Right hindlimb (tissue), 1 donor: ENCODE measurements at places on chromosomes 11 and 22.

DNA sequence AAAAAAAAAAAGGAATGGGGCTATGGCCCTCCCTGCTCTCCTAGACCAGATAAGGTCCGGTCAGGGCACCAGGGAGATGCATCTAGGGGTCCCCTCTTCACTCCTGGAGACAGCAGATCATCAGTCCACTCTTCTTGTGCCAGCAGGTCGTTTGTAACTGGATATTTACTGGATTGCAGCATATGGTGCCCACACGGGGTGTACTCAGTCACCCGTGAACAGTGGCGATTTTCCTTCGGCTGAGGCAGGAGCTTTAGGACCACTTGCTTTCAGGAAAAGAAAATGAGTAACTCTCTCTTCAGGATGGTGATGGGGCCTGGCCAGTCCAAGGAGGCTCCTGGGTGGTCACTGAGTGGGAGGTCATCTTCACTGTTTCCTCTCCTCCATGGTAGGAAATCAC, 38.3 kb upstream of the RAB1B start:
- DNase-seq: no peak

DNA sequence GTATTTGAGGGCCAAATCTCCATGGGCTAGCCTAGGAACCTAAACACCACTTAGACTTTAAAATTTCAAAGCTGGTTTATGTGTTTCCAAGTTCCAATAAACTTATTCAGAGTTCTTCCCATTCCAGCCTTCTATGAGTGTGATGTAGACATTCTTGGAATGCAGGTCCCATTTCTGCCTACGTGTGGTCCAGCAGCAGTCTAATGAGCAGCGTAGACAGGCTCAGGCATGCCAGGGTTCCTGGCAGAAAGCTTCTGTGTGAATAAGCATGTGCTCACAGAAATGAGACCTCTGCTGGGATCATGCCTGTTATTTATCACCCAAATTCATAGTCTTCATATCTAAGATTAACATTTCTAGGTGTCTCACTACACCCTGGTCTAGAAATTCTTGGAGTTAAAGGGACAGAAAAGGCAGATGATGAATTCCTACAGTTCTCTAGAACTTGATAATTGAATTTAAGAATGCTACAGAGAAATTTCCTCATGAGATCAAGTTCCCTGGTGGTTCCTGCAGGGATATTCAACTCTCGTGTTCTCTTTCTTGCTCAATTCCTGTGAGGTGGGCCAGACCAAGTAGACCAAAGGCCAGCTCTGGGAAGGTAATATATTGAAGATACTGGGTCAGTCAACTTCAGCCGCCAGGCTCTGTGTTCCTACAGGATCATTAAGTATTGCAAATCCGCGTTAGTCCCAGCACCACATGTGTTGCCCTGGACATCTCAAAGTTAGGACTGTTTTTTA, 17.6 kb downstream of the RNF185 start:
- DNase-seq: no peak

DNA sequence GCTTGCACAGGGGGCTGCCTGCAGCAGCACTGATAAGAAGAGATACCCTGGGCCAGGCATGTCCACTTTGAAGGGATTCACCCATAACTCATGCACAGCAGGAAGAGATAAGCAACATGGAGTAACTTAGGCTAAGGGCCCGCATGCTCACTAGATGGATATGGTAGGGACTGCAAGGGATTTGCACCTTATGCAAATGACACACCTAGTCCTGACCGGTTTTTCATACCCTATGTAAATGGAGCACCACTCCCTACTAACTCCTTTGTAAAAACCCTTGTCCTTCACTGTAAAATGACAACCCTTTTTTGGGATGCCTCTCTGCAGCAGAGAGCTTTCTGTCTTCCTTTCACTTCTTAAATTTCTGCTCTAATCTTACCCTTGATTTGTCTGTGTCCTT, 658.9 kb upstream of the CCDC179 start:
- DNase-seq: no peak

- DNase-seq: no peak
These were observed 36.1 kb downstream of the TTC12 start for GRCh38 chr11:113350336-113351067.

- peak; percentile 24 for DNase-seq
These were observed 201.9 kb upstream of the UBASH3B start for GRCh38 chr11:122453586-122453985.

DNA sequence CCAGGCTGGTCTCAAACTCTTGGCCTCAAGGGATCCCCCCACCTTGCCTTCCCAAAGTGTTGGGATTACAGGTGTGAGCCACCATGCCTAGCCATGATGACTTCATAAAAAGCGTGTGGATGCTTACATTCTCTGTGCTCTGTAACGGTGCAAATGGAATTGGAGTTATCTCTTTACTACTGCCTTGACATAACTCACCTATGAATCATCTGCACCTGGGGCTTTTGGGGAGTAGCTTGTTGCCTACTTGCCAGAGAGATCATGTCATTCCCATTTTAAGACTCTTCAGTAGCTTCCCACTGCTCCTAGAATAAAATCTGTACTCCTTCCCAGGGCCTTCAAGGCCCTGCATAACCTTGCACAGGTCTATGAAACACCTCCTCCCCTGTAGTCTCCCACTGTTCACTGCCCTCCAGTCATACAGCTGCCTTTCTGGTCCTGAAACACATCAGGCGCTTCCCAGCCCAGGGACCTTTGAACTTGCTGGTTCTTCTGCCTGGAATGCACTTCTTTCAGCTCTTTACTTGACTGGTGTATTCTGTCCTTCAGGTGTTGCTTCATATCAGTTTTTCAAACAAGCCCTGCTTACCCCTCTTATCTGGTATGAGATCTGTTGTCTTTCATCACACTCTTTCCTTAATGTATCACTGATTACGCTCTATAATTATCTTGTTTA, 19.6 kb upstream of the MOGAT2 start:
- DNase-seq: no peak

GRCh38 chr22:43206509-43207161, 19.7 kb upstream of the TTLL12 start:
- no peak for DNase-seq

DNA sequence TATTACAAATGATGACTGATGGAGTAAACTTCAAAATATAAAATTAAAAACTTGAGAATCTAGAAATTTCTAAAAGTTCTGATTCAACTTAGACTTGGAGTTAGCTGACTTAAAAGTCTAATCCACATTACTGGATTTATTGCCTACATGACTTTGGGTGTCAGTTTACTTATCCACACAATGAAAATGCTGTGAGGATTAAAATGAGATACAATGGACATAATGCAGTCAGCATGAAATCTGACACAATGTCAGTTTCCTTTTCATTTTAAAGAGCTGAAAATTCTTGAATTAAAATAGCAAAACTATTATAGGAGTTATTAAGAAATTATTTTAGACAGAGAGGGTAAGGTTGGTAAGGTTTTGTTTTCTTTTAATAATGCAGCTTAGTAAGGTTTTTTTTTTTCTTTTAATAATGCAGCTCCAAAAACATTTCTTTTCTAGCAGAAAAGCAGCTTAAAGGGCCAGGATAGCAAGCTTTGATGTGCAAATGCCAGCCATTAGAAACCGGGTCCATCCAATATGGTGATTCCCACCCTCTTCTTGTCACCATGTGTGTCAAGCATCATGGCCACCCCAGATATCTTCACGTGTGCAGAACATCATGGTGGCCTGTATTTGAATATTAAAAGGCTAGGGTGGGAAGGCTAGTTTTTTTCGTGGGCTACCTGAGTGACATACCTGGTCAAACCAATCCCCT, 18.9 kb downstream of the APIP start:
- no peak for DNase-seq

DNA sequence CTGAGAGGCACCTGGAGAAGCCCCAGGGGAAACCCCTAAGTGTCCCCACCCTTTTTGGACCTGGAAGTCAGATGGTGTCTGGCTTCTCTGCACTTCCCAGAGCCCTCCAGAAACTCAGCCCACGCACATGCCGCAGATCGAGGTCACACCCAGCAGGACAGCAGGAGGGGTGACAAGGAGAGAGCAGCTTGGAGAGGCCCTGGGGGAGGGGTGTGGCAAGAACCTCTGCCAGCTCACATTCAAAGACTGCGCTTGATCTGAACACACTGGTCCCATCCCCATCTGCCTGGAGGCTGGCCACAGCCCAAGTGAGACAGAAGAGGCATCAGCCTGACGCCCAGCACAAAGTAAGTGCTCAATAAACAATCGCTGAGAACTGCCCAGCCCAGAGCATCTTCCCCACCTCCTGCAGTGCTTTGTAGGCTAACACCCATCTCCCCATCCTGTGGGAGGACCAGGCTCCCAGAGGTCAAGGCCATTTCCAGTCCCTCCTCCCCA, 21.4 kb downstream of the TMPRSS6 start:
- DNase-seq: no peak

GRCh38 chr22:23289851-23290724, 109.8 kb downstream of the BCR start:
- DNase-seq: peak; percentile 58

- peak; percentile 85 for DNase-seq
These were observed 54.4 kb downstream of the TRAF6 start for GRCh38 chr11:36455658-36456111.

DNA sequence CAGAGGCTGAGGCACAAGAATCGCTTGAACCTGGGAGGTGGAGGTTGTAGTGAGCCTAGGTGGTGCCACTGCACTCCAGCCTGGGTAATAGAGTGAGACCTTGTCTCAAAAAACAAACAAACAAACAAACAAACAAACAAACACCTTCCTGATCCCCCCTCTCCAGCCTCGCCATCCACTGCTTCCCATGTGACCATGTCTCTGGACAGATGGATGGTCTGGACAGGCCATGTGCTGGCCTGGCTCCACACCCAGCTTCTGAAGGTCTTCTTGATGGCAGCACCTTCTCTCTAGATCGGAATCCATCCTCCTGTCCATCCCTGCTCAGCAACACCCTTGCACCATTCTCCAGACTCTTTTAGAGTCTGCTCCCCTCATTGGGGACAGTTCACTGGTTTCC, 10.7 kb upstream of the PEX26 start:
- DNase-seq: no peak

DNA sequence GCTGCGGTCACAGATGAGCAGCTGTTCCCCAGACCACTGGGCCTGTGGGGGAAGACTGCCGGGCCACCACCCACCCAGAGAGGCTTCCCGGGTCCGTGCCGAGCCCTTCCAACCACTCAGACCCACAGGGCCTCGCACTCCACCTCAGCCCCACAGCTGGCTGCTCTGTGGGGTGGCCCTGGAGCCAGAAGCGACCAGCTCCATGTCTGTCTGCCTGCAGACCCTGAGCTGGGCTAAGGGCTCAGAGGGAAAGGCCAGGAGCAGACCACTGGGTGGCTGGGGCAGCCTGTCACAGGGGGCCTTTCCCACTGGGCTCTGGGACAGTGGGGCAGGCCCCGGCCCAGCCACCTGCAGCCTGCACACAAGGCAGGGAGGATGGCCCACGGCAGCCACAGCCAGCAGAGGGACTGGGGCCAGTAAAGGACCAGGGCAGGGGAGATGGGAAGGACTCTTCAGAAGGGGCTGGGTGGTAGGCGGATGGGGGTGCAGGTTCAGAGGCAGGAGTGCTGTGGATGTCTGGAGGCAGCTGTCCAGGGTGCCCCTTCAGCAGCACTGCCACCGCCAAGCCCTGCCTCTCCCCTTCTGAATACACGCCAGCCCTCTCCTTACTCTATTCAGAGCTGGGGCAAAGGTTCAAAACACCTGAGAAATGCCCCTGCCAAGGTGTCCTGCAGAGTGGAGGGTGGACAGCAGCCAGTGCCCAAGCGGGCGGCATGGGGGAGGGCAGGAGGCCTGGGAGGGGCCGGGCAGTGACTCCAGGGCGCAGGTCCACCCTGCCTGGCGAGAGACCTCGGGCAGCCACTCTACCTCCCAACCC, 32.2 kb downstream of the GNB1L start:
- DNase-seq: peak; percentile 16

DNA sequence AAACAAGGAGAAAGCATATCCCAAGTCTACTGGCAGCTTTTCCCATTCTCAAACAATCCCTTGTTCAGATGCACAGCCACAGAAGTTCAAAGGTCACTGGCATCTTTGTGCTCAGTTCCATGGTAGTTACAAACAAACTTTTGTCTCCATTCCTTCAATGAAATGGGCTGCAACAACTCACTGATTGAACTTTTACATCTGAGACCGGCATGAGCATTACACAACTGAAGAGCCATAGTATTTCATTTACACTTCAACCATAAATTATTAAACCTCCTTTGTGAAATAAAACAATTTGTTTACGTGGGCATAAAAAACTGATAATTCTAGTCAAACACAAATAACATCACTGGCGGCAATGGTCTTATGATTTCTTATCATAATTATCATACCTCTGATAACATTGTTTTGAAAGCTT, 67.8 kb upstream of the ARHGAP32 start:
- no peak for DNase-seq

- DNase-seq: no peak
These were observed 61.4 kb upstream of the MTMR2 start for GRCh38 chr11:95985174-95985808.

DNA sequence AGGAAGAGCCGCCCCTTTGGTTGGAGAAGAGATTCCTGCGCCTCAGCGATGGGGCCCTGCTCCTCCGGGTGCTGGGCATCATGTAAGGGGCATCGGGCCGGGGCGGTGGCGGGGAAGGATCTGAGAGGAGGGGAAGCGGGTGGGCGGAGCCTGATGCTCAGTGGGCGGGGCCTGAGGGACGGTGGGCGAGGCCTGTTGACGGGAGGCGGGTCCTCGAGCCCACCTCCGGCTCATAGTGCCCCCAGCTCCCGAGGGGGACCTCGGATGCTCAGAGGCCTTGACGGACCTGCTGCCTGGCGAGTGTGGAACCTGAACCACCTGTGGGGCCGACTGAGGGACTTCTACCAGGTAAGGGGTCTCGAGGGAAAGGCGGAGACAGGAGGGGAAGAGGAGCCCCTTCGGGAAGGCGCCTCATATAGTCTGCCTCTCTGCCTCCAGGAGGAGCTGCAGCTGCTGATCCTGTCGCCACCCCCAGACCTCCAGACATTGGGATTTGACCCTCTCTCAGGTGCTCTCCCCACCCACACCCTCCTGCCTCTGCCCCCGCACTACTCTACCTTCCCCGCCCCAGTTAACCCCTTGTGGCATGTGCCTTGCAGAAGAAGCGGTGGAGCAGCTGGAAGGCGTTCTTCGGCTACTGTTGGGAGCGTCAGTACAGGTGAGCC, 799 bp downstream of the CCDC88B start:
- peak; percentile 44 for DNase-seq

DNA sequence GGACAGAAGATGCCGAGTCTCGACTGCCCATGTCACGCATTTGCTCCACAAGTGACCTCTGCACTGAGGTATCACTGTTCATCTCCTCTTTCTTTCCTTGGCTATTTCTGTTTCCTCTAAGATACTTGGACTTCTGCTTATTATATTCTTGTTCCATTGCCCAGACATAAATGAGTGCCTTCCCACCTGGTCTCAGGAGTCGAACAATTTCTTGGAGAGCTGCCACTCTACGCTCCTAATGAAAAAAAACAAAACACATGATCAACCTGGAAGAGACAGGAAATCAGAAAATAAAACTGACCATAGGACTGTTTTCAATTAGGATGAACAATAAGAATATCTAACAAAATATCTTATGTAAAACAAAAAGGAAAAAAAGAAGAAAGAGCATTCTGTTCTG, 47.4 kb upstream of the CWF19L2 start:
- no peak for DNase-seq

GRCh38 chr22:20508815-20509271, 1.4 kb downstream of the MED15 start:
- DNase-seq: no peak

GRCh38 chr11:75191330-75191717, 40.4 kb downstream of the SLCO2B1 start:
- peak; percentile 81 for DNase-seq

- DNase-seq: no peak
These were observed 836 bp downstream of the SLC16A8 start for GRCh38 chr22:38082986-38083710.

- no peak for DNase-seq
These were observed 13.3 kb downstream of the LRRC4C start for GRCh38 chr11:41446107-41446506.

GRCh38 chr11:119936426-119936825, 201.5 kb downstream of the TRIM29 start:
- peak; percentile 29 for DNase-seq
